ENCODE measurements at places on chromosomes 6 and 20. TPM values are rescaled to one million over a fixed set of nuclear protein-coding genes. Genes with fewer than 3 reads are reported as not detected.

GRCh38 chr6:138507977-138508675 lies 8.8 kb upstream of the NHSL1 start:
- DNase-seq: no peak
- H3K27ac ChIP-seq: no peak overlapping the region
- H3K4me1 ChIP-seq: no peaks in the 10 kb centered on the region
- no peaks in the 10 kb centered on the region for H3K36me3 ChIP-seq
- H3K27me3 ChIP-seq: no peaks in the 10 kb centered on the region

GRCh38 chr20:51757226-51757625 lies 11.0 kb downstream of the ATP9A start:
- no peak for DNase-seq
- no peaks in the 10 kb centered on the region for H3K27me3 ChIP-seq
- H3K36me3 ChIP-seq: no peaks in the 10 kb centered on the region
- H3K4me1 ChIP-seq: peaks cover 6% of the 10 kb centered on the region

- H3K27ac ChIP-seq: no peak overlapping the region
- no peak overlapping the region for H3K4me3 ChIP-seq
- peaks cover 16% of the 10 kb centered on the region for H3K4me1 ChIP-seq
Observed at GRCh38 chr6:1625794-1626435, 16.2 kb downstream of the FOXC1 start.

DNA sequence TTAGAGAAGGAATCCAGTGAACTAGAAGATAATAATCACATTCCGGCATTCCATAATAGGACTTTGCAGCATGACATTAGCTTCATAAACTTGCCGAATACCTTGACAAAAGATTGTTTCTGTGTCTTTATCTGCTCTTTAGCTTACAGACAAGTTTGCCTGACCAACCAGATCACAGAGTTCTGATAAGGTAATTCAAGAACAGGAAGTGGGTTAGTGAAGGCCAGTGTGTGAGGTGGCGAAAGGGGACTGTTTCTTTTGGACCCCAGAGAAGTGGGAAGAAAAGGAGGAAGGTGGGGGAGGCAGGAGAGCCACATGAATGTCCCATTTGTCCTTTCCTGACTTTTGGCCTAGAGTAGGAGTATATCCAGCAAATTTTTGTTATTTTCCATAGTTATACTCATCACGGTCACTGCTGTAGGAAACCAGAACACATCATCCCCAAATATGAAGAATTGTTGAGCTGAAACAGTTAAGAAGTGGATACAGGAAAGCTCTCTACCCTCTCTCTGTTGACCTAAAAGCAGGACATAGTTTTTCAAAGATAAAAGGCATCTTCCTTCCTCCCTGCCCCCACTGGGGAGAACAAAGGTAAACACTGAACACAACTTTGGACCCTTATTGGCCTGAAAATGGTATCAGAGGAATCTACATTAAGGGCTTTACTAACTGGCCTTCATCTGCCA lies 72.4 kb upstream of the TNFAIP3 start:
- no peak overlapping the region for H3K27ac ChIP-seq
- no peak overlapping the region for H3K4me3 ChIP-seq
- H3K36me3 ChIP-seq: no peaks in the 10 kb centered on the region
- no peaks in the 10 kb centered on the region for H3K27me3 ChIP-seq
- no peak for DNase-seq
- no peaks in the 10 kb centered on the region for H3K4me1 ChIP-seq

DNA sequence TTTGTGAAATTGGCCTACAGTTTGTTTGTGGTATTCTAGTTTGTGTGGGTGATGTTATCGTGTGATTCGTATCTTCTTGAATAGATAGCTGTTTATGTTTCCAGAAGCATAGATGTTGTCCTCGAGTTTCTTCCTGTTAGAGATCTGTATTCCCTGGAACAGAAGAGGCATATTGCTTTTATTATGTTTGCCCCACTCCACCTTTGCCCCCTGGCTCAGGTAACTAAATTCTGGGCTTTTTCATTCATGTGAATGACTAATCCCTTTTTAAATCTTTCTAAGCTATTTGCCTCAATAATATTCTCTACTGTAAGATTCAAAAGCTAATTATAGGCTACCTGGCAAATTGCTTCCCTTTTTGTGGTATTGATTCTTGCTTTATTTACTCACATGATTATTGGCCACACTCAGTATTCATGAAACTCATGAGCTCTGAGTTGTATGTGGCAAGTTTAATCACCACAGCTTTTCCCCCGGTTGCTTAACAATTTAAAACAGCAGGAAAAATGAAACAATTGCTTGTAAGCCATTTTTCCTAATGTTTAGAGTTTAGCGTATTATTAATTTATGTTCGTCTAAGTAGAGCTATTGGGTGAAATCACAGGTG lies 12.6 kb downstream of the RNF217 start:
- peaks cover 9% of the 10 kb centered on the region for H3K36me3 ChIP-seq
- DNase-seq: no peak
- no peak overlapping the region for H3K4me3 ChIP-seq
- no peaks in the 10 kb centered on the region for H3K4me1 ChIP-seq
- no peak overlapping the region for H3K27ac ChIP-seq
- H3K27me3 ChIP-seq: no peaks in the 10 kb centered on the region

GRCh38 chr6:57303931-57304681 lies 13.3 kb upstream of the PRIM2 start:
- no peaks in the 10 kb centered on the region for H3K27me3 ChIP-seq
- no peak overlapping the region for H3K4me3 ChIP-seq
- DNase-seq: no peak
- no peaks in the 10 kb centered on the region for H3K36me3 ChIP-seq
- H3K4me1 ChIP-seq: peaks cover 27% of the 10 kb centered on the region

GRCh38 chr20:60837173-60837770 lies 414.8 kb upstream of the CDH4 start:
- no peak for DNase-seq
- no peaks in the 10 kb centered on the region for H3K27me3 ChIP-seq
- no peak overlapping the region for H3K27ac ChIP-seq
- no peak overlapping the region for H3K4me3 ChIP-seq
- H3K36me3 ChIP-seq: no peaks in the 10 kb centered on the region
- H3K4me1 ChIP-seq: no peaks in the 10 kb centered on the region

DNA sequence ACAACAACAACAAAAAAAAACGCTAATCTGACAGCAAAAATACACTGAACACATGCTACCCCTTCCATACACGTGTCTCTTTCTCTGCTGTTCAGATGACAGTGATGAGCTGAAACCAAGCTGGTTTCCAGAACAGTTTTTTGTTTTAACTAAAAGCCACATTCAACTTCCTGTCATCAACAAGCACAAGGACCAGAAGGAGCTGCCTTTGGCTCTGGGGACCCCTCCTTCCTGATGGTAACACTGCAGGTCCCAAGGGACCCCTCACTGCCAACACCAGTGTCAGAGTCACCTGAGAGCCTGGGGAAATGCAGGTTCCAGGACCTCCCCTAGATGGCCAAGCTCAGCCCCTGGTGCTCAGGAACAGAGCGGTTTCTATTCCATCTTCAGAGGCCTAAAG lies 6.0 kb downstream of the CST7 start:
- no peaks in the 10 kb centered on the region for H3K36me3 ChIP-seq
- no peak overlapping the region for H3K4me3 ChIP-seq
- H3K27me3 ChIP-seq: no peaks in the 10 kb centered on the region
- no peaks in the 10 kb centered on the region for H3K4me1 ChIP-seq
- no peak overlapping the region for H3K27ac ChIP-seq
- peak; percentile 76 for DNase-seq

- H3K4me1 ChIP-seq: peaks cover 8% of the 10 kb centered on the region
- H3K36me3 ChIP-seq: no peaks in the 10 kb centered on the region
- H3K27ac ChIP-seq: no peak overlapping the region
- H3K27me3 ChIP-seq: no peaks in the 10 kb centered on the region
- no peak overlapping the region for H3K4me3 ChIP-seq
Observed at GRCh38 chr6:119466226-119466625, 116.7 kb upstream of the MAN1A1 start.

DNA sequence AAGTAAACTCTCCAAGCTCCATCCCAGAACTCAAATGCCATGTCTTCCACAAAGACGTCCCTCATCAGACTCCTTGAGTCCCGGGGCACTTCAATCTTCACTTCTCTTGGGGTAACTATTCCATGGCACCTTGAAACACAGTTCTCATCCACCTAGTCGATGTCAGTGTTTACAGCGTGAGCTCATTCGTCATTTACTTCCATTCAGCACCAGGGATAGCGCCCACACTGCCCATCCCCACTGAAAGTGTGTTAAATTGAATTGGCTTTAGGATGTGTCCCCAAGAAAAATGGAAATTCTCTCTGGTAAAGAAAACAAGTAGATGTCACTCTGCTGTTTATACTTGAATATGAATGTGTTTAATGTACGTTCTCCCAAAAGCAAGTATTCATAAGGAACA lies 31.3 kb downstream of the KCNK15 start:
- DNase-seq: no peak
- H3K36me3 ChIP-seq: no peaks in the 10 kb centered on the region
- H3K4me1 ChIP-seq: no peaks in the 10 kb centered on the region
- no peak overlapping the region for H3K27ac ChIP-seq
- H3K4me3 ChIP-seq: no peak overlapping the region

DNA sequence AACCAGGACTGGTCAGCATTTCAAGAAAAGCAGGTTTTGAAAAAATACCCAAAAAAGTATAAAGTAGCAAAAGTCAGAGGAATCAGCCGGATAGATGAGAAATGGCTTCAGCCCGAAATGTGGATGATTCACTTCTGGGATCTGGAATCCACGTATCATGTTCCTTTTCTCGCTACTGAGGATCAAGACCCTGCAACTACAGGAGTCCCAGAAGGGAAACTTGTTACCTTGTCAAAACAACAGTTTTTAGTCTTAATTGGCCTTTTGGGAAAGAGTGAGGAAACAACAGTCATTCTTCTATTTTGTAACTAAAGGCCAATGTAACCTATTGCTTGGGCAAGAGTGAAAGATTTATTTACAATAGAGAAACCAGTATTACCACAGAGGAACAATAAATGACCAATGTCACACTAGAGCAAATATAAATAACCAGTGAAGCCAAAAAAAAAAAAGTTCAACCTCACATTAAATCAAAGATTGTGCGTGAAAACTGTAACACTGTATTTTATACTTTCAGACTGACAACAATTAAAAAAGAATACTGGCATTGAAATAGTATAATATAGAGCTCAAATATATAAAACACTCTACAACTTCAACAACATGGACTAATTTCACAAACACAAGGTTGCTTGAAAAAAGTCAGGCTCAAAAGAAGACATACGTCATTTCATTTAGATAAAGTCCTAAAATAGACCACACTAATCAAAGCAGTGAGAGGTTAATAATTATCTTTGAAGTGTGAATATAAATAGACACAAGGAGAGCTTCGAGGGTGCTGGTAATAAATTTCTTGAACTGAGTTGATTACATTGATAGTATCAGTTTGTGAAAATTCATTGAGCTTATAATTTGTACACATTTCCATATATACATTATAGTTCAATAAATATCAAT lies 116.2 kb downstream of the GFRAL start:
- no peak overlapping the region for H3K4me3 ChIP-seq
- H3K27me3 ChIP-seq: no peaks in the 10 kb centered on the region
- H3K36me3 ChIP-seq: no peaks in the 10 kb centered on the region

- peaks cover 44% of the 10 kb centered on the region for H3K4me1 ChIP-seq
- no peak for DNase-seq
- no peak overlapping the region for H3K4me3 ChIP-seq
- no peaks in the 10 kb centered on the region for H3K27me3 ChIP-seq
- no peaks in the 10 kb centered on the region for H3K36me3 ChIP-seq
- H3K27ac ChIP-seq: peak overlapping the region; percentile 59
Observed at GRCh38 chr6:5203546-5203945, 57.2 kb downstream of the LYRM4 start.

DNA sequence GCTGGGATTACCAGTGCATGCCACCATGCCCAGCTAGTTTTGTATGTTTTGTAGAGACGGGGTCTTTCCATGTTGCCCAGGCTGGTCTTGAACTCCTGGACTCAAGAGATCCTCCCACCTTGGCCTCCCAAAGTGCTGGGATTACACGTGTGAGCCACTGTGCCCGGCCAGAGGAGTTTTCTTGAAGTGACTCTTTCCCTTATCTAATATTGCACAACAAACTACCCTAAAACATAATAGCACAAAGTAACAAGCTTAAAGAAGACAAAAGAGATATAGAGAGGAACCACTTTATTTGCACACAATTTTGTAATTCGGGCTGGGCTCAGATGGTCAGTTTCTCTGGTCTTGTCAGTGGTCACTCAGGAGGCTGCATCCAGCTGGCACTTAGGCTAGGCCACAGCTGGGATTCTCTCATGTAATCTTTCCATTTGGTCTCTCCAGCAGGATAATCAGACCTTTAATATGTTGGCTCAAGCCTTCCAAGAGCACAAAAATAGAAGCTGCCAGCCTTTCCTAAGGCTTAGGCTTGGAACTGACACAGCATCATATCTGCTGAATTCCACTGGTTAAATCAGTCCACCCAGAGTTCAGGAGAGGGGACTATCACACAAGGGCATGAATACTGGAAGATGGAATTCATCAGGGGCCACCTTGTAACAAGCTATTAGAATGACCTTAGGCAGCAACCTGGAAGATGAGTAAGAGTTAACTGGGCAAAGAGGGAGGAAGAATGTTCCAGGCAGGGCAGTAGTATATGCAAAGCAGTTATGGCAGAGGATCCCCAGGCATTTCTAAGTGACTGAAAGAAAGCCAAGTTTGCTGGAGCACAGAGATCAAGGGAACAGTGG lies 56.7 kb upstream of the PNRC1 start:
- H3K27ac ChIP-seq: peak overlapping the region; percentile 51
- no peak overlapping the region for H3K4me3 ChIP-seq
- DNase-seq: no peak

DNA sequence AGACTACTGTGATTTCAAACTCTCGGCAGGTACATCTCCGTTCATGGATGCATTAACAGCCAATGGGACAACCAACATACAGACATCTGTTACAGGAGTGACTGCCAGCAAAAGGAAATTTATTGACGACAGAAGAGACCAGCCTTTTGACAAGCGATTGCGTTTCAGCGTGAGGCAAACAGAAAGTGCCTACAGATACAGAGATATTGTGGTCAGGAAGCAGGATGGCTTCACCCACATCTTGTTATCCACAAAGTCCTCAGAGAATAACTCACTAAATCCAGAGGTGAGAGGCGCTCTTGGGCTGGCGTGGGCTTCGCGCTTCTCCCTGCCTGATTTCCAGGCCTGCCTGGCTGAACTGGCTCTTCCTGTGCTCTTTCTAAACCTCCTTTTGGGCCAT lies 68.4 kb downstream of the RPP40 start:
- H3K27ac ChIP-seq: no peak overlapping the region
- no peak for DNase-seq
- no peak overlapping the region for H3K4me3 ChIP-seq
- H3K4me1 ChIP-seq: peaks cover 32% of the 10 kb centered on the region
- H3K27me3 ChIP-seq: no peaks in the 10 kb centered on the region
- no peaks in the 10 kb centered on the region for H3K36me3 ChIP-seq

GRCh38 chr6:79215213-79215824 lies 19.2 kb downstream of the HMGN3 start:
- H3K4me1 ChIP-seq: peaks cover 10% of the 10 kb centered on the region
- no peak overlapping the region for H3K4me3 ChIP-seq
- H3K27ac ChIP-seq: no peak overlapping the region
- H3K27me3 ChIP-seq: no peaks in the 10 kb centered on the region
- H3K36me3 ChIP-seq: peaks cover under 1% of the 10 kb centered on the region

Gene LCA5
- total RNA-seq: 6.4 TPM

Gene REV3L
- 33.9 TPM for total RNA-seq

Gene SIRPD
- not detected for total RNA-seq

Gene FOXQ1
- 6.4 TPM for total RNA-seq

Gene TP53INP2
- 14.5 TPM for total RNA-seq

Gene GCNT2
- 17.2 TPM for total RNA-seq

Gene HLA-DRA
- total RNA-seq: 158 TPM

Gene LZTS3
- total RNA-seq: 12.8 TPM
